ENCODE measurements at places on chromosomes 12 and 14.
A peak's percentile ranks its signal among the peaks of the same experiment; 100 is the strongest.

GRCh38 chr14:58426670-58427280 is 556 bp downstream of the TIMM9 start:
- peak; percentile 40 for DNase-seq

DNA sequence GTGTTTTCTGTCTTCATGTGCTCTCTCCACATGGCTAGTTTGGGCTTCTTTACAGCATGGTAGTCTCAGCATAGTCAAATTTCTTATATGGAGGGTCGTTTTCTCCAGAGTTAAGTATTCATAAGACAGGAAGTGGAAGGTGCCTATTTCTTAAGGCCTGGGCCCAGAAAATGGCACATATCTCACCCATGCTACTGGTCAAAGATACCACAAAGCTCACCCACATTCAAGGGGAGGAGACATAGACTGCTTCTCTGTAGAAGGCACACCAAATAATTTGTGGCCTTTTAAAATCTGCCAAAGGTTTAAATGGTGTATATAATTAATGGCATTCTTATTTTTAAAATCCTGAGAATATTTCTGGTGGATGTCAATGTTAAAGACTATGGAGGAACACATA is 44.8 kb downstream of the CCDC91 start:
- DNase-seq = no peak

- peak; percentile 44 for DNase-seq
Observed at GRCh38 chr12:46266869-46267574, 1.8 kb downstream of the SLC38A1 start.

GRCh38 chr14:76467711-76468155 is 91.8 kb downstream of the ESRRB start:
- no peak for DNase-seq

GRCh38 chr14:102066041-102066451 is 20.8 kb downstream of the HSP90AA1 start:
- DNase-seq = no peak

DNA sequence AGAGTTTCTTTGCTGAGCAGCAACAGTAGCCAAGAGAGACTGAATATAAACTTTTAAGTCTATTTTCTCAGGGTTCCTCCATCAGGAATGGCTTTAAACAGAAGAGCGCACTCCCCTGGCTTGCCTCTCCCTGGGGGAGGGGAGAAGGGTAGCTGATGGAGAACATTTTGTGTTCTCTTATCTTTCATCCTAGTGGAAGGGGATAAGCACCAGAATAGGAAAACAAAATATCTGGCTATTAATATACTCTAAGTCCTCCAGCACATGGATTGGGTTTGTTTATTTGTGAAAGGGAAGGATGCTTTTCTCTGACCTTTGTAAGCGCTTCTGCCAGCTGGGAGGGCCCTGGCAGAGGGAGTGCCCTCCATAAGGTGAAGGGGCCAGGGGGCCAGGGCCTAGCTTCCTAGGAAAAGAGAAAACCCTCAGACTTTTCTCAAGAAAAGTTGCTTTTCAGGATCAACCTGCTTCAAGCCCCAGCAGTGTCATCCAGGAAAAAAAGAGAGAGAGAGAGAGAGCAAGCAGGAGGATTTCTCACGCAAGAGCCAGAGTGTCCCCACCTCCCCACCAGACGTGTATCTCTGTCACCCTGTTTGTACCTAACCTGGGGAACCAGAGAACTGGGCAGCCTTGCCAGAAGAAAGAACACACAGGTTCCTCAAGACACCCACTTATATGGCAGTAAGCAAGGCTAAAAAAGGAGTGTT is 34.3 kb upstream of the ATP2A2 start:
- DNase-seq = no peak

Data from stimulated activated CD4-positive, alpha-beta T cell treated with anti-CD3 and anti-CD28 coated beads, Interleukin-1b, Interleukin-23, amount 100 ng/mL, for 4 hours (primary cell).